ENCODE measurements at places on chromosomes 16 and 17.

DNA sequence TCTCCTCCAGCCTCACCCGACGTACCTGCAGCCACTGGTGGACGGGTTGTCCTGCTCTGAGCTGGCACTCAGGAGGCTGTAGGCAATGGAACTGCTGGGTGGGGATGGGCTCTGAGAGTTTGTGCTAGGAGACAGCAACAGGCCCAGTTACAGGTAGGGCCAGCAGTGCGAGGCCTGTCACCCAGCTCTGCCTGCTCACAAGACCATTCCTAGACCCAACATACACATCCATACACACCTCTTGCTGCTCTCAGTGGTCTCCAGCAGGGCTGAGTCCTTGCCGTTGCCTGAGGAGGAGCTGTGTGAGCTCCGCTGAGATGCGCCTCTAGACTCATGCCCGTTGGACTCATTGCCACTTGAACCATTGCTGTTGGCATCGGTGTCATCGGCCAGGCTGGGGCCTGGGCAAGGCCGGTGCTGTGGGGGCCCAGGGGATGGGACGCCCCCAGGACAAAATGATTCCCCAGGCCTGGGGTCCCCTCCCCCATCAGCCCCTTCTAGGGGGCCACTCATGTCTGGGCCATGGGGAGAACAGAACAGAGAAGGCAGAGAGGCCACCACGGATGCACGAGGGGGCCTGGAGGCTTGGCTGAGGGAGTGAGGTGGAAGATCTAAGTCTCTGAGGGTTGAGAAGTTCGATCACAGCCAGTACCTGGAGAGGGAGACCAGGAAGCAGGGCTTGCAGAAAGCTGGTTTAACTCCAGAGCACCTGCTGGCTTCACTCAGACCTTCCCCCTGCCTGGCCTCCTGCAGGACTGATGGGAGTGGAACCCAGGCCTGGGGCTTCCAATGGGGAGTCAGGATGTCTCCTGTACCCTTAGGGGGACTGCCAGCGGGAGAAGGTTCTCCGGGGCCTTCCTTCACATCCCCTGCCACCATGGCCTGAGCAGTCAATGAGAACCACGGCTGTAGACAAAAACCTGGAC lies 1.7 kb downstream of the PER1 start:
- DNase-seq: no peak

DNA sequence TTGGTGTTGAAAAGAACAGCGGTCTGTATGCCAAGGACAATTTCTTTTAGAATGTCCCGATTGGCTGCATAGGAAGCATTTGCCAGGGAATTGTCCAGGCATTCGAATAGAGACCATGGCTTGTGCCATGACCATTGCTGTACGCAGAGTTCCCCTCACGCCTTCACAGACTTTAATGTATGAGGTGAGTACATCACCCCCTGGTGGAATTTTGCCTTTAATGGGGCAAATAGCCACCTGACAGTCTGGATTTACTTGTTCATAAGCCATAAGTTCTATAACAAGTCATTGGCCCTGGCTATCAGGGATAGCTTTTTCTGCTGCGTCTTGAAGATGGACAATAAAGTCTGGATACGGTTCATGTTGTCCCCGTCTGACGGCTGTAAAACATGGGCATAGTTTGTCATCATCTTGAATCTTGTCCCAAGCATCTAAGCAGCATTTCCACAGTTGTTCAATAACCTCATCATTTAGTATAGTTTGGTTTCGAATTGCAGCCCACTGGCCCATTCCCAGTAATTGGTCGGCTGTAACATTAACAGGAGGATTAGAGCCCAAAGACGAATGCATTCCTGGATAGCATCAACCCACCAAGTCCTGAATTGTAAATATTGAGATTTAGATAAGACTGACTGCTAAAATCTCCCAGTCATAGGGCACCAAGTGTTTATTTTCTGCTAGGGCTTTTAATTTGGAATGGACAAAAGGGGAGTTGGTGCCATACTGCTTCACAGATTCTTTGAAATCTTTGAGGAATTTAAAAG lies 67.7 kb upstream of the ARL4D start:
- DNase-seq: no peak

DNA sequence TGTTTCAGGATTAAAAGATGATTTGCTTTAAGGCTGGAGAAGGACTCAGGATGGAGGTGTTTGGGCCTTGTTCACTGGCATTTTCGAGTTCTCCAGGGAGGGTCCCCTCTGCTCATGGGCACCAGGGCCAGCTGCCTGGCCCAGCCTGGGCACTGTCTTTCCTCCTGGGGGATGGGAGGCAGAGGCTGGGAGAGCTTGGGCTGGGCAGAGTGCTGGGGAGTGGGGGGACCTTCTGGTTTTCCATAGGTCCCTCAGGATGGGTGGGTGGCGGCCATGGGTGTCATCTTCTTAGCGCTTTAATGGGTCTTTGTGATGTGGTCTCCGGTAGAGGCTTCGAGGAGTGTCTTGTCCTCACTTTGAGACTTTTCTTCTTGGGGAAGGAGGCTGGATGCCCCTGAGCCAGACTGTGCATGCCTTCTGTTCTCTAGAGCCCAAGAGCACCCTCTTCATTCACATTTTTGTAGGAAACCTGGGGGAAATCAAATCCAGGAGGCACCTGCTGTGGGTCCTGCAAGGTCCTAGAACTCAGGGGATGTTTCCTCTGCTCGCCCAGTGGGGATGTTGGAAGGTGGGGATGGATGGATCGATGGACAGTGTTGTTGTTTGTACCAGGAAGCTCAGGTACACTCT lies 5.7 kb downstream of the NKD1 start:
- DNase-seq: no peak

GRCh38 chr17:56009795-56010651 lies 143.3 kb upstream of the ANKFN1 start:
- DNase-seq: no peak

DNA sequence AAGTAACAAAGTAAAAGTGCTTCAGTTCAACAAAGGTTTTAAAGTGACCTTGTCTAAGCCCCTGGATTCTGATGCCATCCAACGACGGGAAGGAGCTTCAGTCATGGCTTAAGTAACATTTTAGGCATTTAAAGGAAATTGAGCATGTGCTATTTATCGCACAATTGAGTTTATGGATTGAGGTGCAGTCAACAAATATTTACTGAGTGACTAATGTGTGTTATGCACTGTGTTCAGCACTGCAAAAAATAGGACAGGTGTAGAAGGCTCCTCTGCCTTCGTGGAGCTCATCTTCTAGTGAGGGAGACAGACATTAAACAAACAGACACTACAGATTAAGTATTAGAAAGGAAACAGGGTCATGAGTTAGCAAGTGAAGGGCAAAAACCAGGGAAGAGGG lies 12.5 kb downstream of the TMIGD1 start:
- no peak for DNase-seq

- DNase-seq: no peak
These were observed 102.7 kb downstream of the METRNL start for GRCh38 chr17:83181991-83182619.
